ENCODE measurements at places on chromosomes 16 and 17.
A peak's percentile ranks its signal among the peaks of the same experiment; 100 is the strongest.

GRCh38 chr17:28725166-28725659 is 820 bp downstream of the TLCD1 start:
- DNase-seq: no peak

GRCh38 chr16:15631730-15632409 is 11.1 kb downstream of the MARF1 start:
- no peak for DNase-seq

- DNase-seq: no peak
These were observed 210.3 kb downstream of the C16orf78 start for GRCh38 chr16:49583911-49584310.

DNA sequence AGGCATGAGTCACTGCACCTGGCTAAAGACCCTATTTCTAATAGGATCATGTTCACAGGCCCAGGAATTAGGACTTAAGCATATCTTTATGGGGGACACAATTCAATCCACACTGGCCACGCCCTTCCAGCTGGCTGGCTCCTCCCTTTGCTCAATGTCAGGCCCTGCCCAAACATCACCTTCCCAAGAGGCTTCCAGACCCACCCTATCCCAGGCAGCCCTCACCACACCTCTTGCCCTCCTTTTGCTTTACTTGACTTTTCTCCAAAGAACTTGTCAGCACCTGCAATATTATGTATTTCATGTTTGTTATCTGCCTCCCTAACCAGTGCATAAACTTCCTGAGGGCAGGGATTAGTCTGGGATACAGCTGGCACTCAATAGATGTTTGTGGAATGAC is 109.6 kb upstream of the CDH5 start:
- DNase-seq: no peak

GRCh38 chr16:16019488-16019887 is 70.1 kb downstream of the ABCC1 start:
- DNase-seq: no peak

GRCh38 chr17:81354954-81355347 is 40.3 kb upstream of the BAHCC1 start:
- DNase-seq: no peak

GRCh38 chr17:39270923-39271322 is 45.2 kb upstream of the STAC2 start:
- DNase-seq: peak; percentile 11

DNA sequence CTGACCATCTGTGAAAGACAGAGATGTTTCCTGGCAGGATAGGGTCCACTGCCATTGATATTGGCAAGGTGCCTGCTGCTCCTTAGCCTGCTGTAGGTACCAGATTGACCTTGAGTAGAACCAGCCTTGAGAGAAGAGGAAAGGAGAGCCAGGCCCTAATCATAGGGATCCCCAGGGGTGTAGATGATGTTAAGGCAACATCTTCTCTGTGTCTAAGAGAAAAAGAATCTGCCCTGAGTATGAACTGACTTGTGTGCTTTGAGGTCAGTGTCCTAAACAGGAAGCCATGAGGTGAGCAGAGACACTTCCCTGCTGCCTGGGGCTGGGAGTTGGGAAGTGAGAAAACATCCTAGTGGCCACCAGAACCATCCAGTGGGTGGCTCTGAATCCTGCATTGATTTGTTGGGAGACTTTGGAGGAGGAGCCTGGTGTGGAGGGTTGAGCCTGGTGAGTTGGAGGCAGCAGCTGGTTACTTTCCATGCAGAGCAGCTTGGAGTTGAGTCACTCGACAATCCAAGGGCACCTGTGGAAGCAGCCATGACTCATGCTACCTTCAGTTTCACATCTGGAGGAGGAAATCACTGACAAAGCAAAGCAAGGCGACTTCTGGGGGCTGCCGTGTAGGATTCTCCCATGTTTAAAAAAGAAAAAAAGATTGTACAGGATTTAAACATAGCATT is 47.8 kb downstream of the BMERB1 start:
- DNase-seq: peak; percentile 83

- no peak for DNase-seq
These were observed at the start of gene PITPNM3 for GRCh38 chr17:6556121-6557039. PITPNM3 (minus strand) TSS chr17:6556555; CDS start chr17:6556406, 149 bp downstream.

DNA sequence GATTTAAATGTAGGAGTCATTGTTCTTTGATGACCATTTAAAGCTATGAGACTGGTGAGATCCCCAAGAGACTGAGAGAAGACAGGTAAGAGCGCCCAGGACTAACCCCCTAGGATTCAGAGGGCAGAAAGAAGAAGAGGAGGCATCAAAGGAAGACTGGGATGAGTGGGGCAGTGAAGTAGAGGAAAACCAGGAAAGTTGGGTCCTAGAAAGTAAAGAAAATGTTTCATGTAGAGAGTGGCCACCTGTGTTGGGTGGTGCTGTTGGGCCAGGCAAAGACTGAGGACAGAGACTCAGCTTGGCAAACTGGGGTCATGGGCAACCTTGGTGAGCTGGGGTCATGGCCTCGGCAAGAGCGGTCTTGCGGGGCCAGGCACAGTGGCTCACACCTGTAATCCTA is 1.3 kb upstream of the HAP1 start:
- no peak for DNase-seq

DNA sequence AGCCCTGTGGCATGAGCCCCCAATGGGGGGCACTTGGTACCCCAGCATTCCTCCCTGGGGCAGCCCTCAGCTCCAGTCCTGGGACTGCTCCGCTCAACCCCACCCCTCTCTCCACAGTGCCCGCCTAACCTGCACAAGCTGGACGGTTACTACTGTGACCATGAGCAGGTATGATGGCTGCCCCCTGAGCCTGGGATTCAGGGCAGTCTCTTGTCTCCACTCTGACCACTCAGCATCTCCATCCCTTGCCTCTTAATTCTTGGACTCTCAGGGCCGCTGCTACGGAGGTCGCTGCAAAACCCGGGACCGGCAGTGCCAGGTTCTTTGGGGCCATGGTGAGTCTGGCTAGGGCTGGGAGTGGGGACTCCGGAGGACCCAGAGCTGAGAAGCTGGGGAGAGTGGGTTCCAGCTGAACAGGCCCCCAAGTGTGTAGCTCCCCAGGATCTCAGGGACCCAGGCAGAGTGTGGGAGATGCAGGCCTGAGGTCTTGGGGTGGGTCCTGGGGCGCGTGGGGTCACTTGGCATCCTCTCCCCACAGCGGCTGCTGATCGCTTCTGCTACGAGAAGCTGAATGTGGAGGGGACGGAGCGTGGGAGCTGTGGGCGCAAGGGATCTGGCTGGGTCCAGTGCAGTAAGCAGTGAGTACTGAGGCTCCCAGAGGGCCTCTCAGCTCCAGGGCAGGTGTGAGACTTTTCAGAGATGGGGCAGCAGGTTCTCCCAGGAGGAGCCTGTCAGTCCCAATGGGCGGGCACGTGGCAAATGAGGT is 18.0 kb downstream of the ADAM11 start:
- DNase-seq: no peak

DNA sequence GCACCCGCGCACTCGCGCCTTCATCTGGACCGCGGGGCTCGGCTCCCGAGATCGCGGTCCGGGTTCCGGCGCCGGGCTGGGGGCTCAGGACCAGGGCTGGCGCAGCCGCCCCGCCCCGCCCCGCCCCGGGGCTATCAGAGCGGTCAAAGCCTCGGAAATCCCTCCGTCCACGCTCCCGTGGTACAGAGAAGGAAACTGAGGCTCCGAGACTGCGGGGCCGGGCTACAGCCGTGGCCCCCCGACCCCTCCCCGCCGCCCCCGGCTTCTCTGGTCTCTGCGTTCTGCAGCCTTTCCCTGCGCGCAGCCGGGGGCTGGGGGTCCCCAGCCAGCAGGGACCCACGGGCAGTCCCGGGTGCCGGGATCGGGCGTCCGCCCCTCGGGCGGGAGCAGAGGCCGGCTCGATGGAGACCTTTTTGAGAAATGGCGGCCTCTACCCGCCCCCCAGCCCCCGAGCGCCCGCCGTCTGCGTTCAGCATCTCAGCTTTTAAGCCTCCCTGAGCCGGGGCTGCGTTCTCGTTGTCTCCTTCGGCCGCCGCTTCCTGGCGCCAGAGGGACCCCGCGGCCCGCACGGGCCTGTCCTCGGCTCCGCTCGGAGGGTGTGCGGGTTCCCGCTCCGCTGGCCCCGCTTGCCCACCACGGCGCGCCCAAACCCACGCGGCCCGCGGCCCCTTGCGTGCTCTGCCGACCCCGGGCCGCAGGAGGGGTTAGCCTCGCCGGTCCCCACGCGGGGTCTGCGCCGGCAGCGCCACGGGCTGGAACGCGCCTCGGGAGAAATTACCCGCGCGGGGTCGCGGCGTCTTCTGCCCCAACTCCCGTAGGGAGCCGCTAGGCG is 1.5 kb upstream of the NPTX1 start:
- no peak for DNase-seq
